ENCODE measurements at places on chromosomes 6 and 20.

DNA sequence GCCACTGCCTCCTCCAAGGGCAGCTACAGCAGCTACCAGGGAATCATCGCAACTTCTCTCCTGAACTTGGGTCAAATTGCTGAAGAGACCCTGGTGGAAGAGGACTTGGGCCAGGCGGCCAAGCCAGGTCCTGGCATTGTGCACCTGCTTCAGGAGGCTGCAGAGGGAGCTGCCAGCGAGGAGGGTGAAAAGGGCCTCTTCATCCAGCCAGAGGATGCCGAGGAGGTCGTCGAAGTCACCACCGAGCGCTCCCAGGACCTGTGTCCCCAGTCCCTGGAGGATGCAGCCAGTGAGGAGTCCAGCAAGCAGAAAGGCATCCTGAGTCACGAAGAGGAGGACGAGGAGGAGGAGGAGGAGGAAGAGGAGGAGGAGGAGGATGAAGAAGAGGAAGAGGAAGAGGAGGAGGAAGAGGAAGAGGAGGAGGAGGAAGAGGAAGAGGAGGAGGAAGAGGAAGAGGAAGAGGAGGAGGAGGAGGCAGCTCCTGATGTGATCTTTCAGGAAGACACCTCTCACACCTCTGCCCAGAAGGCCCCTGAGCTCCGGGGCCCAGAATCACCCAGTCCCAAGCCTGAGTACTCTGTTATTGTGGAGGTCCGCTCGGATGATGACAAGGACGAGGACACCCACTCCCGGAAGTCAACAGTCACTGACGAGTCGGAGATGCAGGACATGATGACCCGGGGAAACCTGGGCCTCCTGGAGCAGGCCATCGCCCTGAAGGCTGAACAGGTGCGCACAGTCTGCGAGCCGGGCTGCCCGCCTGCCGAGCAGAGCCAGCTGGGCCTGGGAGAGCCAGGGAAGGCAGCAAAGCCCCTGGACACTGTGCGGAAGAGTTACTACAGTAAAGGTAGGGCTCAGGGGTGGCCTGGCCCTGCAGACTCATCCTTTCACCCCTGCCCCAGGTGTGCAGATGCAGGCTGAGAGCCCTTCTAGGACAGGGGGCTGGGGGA lies 43.7 kb downstream of the MYT1 start:
- DNase-seq, result no peak

- DNase-seq, result no peak
These were observed 1095.2 kb downstream of the GRIK2 start for GRCh38 chr6:102488729-102489128.

- no peak for DNase-seq
These were observed 249 bp downstream of the SAMD10 start for GRCh38 chr20:63979229-63979556.

DNA sequence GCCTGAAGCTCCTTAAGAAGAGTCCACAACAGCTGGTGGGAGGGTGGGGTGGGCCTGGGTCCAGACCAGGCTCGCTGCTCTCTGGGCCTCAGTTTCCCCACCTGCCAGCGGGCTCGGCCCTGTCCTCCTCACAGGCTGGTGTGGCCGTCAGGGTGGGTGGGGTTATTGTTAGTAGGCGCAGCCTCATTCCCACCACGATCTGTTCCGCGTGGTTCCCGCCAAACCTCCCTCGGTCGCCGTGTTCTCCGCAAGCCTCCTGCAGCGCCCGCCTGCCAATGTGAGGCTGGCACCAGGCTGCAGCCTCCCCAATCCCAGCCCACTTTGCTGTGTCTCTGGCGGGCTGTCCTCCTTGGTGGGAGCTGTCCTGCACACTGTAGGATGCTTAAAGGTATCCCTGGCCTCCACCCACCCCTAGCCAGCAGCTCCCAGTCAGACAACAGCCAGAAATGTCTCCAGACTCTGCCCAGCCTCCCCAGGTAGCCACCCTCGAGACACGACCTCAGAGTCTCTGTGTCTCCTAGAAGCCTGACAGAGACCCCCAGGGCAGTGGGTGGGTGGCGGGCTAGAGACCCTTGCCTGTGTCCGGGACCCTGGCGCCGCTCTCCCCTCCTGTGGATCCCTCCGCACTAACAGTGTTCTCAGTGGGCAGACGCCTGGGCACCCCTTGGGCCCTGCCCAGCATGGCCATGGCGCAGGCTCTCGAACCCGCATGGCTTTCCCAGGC lies 15.3 kb downstream of the SLC17A9 start:
- no peak for DNase-seq

GRCh38 chr6:84422380-84422968 lies 195.0 kb upstream of the CEP162 start:
- no peak for DNase-seq

DNA sequence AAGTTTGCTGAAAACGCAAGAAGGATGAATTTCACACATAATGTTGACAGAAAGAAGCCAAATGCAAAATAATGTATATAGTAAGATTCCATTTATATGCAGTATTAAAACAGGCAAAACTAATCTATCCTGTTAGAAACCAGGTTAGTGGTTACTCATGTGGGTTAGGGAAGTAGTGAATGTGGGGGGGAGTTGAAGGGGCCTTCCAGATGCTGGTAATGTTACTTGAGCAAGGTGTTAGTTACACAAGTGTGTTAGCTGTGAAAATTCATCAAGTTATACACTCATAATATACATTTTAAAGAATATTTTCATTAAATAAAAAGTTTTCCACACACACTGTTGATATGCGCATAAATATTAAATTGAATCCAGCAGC lies 29.8 kb downstream of the USP45 start:
- DNase-seq, result no peak

- no peak for DNase-seq
These were observed 42.5 kb downstream of the PREX1 start for GRCh38 chr20:48785256-48785655.

- no peak for DNase-seq
These were observed 23.7 kb downstream of the PEX7 start for GRCh38 chr6:136846046-136846445.

- DNase-seq, result no peak
These were observed 83.9 kb upstream of the SIRPG start for GRCh38 chr20:1741309-1742048.

DNA sequence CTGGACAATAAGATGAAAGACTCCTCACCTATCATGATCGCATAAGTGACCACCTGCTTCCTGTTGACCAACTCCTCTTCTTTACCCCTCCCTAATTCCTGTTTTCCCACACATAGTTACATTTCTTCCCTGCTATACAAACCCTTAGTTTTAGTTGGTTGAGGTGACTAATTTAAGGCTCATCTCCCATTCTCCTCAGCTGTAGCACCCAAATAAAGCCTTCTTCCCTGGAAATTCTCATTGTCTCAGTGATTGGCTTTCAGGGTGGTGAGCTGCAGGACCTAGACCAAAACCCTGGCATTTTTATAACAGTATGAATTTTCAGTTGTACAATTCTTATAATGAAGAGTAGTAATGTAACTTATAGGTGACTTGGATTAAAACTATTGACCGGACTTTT lies 2.1 kb downstream of the FKBP1C start:
- DNase-seq, result no peak

DNA sequence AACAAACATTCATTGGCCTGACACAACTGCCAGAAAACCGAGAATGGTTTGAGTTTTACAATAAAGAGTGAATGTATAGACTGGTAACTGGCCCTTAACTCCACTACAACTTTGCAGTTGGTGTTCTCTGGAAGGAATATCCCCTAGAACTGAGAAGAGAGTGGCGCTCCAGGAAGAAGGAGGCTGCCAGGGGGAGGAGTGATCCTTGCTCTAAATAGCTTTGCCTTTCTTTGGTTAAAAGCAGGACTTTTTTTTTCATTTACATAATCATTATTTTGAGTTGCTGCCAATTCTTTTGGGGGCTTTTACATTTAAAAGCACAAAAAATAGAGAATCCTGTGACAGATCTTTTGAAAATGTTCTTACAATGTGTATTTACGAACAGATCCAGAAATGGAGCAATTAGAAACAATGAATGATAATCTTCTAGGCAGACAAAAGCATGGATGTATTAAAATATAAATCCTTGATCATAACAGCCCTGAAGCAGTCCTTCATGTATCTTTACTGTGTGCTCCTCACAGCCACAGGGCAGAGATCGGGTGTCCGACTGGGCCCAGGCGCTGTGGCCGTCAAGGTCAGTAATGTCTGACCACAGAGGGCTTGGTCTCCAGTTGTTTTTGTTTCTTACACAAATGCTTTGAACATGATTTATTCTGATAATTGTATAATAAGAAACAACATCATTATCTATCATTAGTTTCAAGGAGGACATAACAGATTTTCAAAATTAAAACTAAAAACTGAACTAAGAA lies 612.2 kb downstream of the HDGFL1 start:
- DNase-seq, result no peak

DNA sequence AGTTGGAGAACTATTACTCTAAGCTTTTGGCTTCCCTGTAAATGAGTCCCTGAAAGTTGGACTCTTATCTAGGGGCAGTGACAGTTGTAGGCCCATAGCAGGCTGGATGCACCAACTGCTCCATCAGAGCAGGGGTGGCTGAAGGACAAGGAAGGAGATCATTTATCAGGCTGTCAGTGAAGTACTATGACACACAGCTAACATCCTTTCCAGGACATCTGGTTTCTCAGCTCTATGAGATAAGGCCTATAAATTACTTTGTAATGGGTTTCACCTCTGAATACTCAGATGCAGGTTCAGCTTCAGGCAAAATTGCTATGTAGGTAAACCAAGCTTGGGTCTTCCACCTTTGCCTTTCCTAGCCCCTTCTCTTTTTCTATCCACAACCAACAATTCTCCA lies 468.5 kb downstream of the KIF16B start:
- DNase-seq, result no peak

DNA sequence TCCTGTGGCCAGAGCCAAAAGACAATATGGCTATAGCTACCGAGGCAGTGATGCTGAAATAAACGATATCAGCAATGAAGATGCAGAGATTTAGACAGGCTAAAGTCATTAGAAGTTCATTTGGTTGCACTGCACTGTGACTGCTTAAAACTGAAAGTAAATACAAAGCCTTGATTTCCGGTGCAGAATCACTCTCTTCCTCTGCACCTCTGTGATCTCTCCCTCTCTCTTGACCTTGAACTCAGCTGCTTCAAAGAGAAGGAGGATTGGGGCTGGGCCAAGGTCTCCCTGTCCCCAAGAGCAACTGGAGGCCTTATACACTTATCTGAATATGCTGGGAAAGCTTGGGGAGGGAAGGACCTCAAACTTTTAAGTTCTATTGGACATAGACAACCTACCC lies 34.6 kb upstream of the SPACA1 start:
- DNase-seq, result no peak

GRCh38 chr20:41769592-41770018 lies 151.4 kb upstream of the CHD6 start:
- DNase-seq, result no peak

DNA sequence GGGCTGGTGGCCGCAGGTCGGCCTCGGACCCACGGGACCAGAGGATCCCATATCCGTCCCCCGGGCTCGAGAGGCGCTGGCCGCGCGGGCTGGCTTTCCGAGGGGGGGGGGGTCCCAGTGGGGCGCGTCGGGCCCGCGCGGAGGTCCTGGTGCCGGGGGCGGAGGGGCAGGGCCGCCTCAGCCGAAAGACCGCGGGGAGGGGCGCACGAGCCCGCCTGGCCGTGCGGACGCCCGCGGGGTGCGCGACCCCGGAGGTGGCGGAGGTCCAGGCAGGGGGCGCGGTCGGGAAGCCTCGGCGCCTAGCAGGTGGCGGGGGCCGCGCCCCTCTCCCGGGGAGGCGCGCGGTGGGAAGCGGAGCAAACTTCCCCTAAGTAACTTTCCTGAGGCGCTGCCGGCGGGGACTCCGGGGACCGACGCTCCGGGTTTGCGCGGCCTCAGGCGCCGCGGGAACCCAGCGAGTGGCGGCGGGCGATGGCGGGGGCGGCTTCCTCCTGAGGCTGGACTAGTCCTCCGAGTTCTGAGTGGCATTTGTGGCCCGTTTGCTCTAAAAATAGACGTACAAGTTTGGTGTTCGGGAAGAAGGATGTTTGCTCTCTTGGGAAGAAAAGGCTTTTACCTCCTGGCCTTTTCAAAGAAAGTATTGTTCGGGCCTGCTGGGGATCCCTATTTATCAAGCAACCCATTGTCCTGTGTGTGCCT lies 26.5 kb upstream of the BTBD3 start:
- DNase-seq, result no peak

DNA sequence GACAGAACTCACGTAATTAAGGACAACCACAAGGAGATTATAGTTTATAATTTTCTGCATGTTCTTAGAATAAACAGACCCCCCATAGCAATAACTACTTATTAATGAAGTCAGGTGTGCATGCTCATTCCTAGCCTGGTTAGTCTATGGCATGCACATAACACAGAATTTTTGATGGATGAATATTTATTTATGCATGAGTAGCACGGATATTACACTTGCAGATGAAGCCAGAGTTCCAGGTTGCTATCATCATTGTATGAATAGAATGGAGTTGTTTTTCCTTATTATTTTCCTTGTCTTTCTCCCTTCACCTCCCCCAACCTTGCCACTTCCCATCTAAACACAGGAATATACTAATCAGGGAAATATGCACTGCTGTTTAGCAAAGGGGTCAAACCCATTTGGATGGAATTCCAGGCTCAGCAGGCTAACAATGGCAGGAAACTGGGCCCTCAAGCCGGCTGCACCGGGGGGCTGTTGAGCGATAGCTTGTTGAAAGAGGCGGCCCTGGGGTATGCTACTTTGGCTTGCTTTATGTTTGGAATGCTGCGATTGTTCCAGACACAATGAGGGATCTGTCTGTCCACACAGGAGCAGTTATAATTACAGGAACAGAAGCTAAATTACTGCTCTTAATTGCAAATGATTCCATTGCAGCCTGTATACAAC lies 112.6 kb downstream of the TMEM170B start:
- no peak for DNase-seq

GRCh38 chr6:100891079-100891478 lies 9.9 kb upstream of the ASCC3 start:
- DNase-seq, result no peak

DNA sequence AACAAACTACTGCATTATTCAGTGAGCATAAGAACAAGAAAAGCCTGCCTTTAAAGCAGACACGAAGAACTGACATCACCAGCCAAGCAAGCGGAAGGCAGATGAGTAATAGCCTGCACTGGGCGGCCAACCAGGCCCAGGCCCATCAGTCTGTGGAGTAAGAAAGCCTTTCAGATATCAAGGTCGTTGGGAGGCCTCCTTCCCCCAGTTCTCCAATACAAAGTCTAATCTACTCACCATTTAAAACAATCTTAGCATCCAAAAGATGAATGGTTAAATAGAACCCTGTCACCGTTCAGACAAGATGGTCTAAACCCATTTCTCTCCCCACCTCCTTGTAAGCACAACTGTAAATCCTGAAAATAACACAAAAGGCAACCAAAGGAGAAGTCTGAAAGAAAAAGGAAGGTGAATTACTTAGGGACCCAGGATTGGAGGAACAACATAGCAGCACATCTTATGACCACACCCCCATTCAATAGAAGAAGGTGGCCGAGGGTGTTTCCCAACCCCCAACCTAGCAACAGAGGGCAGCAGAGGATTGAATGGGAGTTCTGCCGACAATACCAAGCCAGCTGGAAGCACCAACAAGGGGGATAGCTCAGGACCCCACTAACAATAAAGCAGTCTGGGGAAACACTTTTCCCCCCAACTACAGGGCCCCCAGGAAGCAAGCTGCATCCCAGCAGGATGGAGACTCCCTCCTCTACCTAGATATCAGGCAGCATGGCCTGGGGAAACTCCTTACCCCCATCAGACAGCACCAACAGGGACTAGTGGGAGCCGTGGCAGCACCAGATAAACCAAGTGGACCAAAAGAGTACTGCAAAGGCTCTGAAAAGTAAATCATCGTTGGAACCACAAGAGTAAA lies 67.9 kb downstream of the ZHX3 start:
- DNase-seq, result no peak

Data from activated T-cell treated with anti-CD3 and anti-CD28 coated beads, Interleukin-2, amount 50 U/mL, for 1 hour (primary cell).